ENCODE measurements at places on chromosomes 3 and 15.

- no peak for DNase-seq
Observed at GRCh38 chr3:134697830-134698689, 47.2 kb upstream of the KY start.

GRCh38 chr3:112984485-112984884 is 6.3 kb upstream of the GTPBP8 start:
- no peak for DNase-seq

- no peak for DNase-seq
Observed at GRCh38 chr3:136251511-136251910, 1.4 kb downstream of the PCCB start.

- peak; percentile 95 for DNase-seq
Observed at GRCh38 chr3:9770276-9770812, 597 bp upstream of the CAMK1 start.

DNA sequence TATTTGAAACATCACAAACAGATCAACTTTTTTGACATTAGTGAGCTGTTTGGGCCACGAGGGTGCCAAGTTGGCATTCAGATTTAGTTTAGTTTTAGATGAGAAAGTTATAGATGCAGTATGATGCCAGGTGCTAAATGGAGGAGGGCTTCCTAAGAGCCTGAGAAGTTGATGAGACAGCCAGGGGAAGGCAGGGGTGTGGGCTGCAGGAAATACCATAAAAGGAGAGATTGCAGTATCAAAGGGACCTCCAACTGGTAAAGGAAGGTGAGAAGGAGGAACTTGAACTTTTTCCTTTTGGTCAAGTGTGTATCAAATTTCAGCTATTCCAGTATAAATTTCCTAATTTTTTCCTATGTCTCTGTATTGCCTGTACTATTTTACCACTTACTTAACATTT is 2.0 kb upstream of the TNIK start:
- no peak for DNase-seq

DNA sequence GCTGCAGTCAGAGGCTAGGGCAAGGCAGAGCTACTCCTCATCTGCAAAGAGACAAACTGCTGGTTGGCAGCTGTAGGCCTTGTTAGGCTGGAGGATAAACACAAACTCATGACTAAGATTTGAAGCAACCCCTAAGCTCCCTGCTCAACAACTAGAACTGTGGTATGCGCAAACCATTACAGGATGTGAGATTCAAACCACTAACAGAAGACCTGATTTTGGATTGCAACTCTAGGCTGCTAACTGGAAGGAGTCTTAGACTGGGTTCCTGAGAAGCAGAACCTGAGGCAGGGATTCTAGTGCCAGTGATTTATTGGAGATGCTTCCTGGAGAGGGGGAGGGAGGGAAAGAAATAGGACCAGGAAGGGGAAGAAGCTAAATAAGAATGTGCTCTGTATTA is 22.5 kb downstream of the CCR4 start:
- no peak for DNase-seq

- no peak for DNase-seq
Observed at GRCh38 chr3:132394320-132394719, 23.0 kb upstream of the DNAJC13 start.

GRCh38 chr15:64058279-64058678 is 12.0 kb upstream of the DAPK2 start:
- DNase-seq = no peak

DNA sequence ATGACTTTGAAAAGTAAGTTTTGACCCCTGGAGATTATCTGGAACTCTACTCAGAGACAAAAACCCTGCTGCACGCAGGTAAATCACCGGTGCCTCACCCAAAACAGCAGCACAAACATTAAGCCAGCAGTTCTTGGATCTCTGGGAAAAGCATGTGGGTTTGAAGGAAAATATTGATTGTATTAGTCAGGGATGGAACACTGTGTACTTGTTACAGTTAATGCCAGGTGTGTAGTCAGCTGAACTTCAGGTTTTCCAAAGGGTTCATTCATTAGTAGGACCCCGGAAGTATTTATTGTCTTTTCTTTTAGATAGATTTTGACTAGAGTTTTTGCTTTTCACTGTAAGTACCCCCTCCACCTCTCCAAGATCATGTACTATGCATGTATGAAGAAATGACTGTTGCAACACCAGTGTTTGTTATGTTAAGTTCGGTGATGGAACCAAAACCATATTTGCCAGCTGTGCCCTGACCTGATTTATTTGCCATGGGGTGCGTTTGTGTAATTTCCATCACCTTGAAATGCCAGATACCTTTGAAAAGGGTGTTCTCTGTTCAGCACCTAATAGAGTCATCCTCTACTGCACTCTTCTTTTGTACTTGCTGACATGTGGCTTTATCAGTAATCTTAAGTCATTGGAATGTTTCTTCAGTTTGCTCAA is 14.5 kb downstream of the ARHGEF26 start:
- no peak for DNase-seq

DNA sequence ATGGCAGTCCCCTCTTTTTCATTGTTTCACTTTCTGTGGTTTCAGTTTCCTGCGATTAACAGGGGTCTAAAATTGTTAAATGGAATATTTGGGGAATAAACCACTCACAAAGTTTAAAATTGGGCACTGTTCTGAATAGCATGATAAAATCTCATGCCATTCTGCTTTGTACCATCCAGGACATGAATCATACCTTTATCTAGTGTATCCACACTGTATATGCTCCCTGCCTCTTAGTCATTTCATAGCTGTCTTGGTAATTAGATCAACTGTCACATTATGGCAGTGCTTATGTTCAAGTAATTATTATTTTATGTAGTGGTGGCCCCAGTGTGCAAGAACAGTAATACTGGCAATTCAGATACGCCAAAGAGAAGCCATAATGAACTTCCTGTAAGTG is 734.5 kb downstream of the ZPLD1 start:
- no peak for DNase-seq

DNA sequence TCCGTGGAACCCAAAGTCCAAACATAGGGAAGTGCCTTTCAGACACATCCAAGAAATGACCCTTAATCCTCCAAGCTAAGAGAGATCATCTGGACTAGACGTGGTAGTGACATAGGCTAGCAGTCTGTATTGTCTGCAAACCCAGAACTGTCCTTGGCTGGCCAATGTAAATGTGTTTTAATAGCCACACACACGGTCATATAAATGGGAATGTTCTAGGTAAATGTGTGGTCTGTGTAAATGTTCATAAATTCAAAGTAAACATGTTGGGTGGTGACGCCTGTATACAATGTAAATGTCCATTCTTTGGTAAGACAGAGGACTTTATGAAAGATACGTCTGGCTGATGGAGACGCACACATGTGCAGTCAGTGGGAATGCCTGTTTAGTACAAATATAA is 16.3 kb upstream of the LINGO1 start:
- DNase-seq = no peak

DNA sequence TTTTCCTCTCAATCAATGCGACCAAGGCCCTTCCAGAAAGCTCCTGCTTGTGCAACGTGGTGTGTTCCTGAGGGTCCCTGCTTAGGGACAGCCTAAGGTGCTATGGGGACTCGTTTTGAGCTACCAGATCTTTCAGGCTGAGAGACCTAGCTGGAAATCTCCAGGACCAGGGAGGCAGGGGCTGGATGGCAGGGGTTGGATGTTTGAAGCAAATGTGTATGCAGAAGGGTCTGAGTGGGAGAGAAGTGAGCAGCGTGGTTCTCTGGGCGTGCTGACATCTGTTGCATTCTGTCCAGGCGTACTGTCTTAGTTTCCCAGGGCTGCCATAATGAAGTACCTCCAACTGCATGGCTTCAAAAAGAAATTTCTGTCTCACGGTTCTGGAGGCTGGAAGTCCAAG is 31.7 kb upstream of the SLCO2A1 start:
- DNase-seq = no peak

- DNase-seq = no peak
Observed at GRCh38 chr15:71278989-71279756, 163.9 kb downstream of the THSD4 start.

DNA sequence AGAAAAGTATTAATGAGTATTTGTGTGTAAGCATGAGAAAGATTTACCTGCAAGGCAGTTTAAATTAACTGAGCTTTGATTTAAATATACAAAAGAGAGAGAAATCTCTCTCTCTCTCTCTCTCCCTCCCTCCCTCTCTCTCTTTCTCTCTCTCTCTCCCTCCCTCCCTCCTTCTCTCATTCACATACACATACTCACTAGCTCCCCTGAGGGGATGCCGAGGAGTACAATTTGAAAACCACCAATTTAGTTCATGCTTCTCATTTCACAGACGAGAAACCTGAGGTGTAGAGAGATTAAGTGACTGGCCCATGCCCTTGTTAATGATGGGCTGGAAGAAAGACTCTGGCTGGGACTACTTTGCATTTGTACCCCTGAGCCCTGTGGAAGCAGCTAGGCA is 59.4 kb downstream of the MECOM start:
- no peak for DNase-seq

DNA sequence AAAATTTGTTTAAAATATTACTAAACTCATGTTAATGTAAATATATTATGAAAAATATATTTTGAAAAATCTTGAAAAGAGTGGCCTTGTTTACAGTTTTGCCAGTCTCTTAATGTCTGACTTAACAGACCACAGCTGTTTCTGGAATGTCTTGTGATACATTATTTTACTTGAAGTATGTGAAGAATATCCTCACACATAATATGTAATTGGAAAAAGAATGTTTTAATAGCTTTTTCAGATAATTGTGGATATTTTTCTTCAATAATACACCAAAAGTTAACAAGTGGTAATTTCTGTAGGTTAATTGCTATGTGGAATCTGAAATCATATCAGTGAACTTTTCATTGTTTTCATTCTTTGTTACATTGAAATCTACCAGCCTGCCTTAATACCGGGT is 101.3 kb downstream of the UBE2E2 start:
- no peak for DNase-seq

- no peak for DNase-seq
Observed at GRCh38 chr3:117253636-117254035, 544.1 kb downstream of the TUSC7 start.

- DNase-seq = no peak
Observed at GRCh38 chr3:136250903-136251460, 842 bp downstream of the PCCB start.

- DNase-seq = no peak
Observed at GRCh38 chr3:13657660-13658435, 108.9 kb downstream of the FBLN2 start.

- DNase-seq = no peak
Observed at GRCh38 chr15:72195101-72195511, 2.5 kb downstream of the GRAMD2A start.

- no peak for DNase-seq
Observed at GRCh38 chr3:33602829-33603228, 115.2 kb downstream of the CLASP2 start.

DNA sequence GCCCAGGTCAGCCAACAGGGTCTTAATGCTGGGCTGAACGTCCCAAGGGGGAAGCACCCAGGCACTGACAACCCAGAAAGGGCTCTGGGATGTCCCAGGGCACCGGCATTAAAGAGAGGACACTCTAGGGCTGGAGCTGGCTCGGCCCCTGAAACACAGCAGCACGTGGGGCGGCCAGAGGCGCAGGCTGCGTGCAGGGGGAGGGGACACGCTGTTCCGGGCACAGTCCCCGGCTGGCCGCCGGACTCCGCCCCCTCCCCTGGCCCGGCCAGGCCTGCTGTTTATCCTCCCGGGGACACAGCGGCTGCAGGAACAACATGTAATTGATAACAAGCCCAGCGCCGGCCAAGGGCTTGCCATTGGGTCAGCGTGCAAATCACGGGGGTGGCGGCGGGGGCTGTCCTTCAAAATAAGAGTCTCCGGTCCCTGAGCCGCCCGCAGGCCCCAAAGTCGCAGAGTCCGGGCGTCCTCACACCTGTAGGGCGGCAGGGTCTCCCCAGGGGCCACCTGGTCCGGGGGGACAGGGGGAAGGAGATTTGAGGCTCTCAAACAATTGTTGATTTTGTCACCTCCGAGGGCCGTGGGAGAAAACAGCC is 1.3 kb downstream of the KLF15 start:
- DNase-seq = peak; percentile 96

- no peak for DNase-seq
Observed at GRCh38 chr3:189898559-189899153, 222.0 kb downstream of the P3H2 start.

DNA sequence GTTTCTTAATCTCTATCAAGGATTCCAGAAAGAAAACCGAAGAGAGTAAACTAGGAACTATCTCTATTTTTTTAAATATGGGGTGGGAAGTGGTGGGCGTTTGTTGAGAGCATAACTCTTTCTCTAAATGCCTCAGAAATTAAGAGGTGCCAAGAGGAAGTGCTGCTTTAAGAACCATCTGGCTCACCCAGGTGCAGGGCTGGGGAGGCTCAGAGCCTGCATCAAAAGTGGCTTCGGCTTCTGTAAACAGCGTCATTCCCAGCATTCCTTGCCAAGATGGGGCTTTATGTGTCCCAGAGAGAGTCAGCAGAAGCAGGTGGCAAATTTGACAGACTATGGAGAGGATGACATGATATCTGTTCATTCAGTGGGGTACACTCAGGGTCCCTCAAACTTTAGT is 123.3 kb upstream of the BFSP2 start:
- no peak for DNase-seq

DNA sequence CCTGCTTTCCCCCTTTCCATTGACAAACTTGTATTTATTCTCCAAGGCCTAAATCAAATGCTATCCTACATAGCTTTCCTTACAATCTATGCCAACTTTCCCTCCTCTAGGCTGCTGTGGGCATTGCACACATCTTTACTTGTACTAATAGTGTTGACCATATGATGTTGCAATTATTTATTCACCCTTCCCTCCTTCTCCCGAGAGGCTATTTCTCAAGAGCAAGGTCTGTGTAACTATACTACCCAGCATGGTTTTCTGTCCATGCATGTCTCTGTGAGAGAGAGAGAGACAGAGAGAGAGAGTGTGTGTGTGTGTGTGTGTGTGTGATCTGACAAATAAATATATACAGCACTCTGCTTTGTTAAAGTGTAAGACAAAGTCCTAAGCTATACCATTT is 63.8 kb downstream of the GTPBP8 start:
- no peak for DNase-seq

- no peak for DNase-seq
Observed at GRCh38 chr15:83476066-83476465, 28.9 kb downstream of the SH3GL3 start.

DNA sequence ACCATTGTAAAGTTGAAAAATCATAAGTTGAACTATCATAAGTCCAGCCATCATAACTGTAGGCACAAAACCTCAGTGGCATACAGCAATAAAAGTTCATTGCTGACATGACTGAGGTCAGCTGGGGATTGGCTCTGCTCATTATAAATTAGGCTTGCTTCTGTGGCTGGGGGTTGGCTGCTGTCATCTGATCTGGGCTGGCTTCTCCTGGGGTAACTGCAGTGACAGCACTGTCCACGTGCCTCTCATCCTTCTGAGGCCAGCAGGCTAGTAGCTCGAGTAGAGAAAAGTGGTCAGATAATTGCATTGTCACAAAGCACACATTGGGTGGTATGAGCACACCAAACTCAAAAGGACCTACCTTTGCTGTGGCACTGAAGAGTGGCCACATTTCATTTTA is 31.3 kb downstream of the CMTM7 start:
- DNase-seq = no peak

Data from mesenteric fat pad (tissue), 1 donor.